ENCODE measurements at places on chromosomes 13 and 19. TPM values are rescaled to one million over a fixed set of nuclear protein-coding genes. Genes with fewer than 3 reads are reported as not detected.

Gene GZMM
- total RNA-seq: not detected

Gene CGB3
- total RNA-seq: not detected

Gene MUC16
- total RNA-seq: not detected

Gene SPACA4
- total RNA-seq: not detected

Gene CYP4F2
- total RNA-seq: not detected

Gene ZNF682
- 12.9 TPM for total RNA-seq

Gene LATS2
- 2.1 TPM for total RNA-seq

Gene NKPD1
- 0.69 TPM for total RNA-seq

Gene ARHGAP45
- 2.5 TPM for total RNA-seq

Gene ZBTB32
- not detected for total RNA-seq

Data from diencephalon (tissue), 1 donor.